Breast epithelium (tissue), 4 donors: ENCODE measurements at places on chromosomes 2 and 18.

GRCh38 chr18:26470011-26470637 is 78.2 kb downstream of the KCTD1 start:
- no peak overlapping the region for H3K4me3 ChIP-seq
- H3K4me1 ChIP-seq, result no peaks in the 10 kb centered on the region
- H3K27ac ChIP-seq, result no peak overlapping the region
- no peaks in the 10 kb centered on the region for H3K27me3 ChIP-seq
- no peaks in the 10 kb centered on the region for H3K36me3 ChIP-seq

DNA sequence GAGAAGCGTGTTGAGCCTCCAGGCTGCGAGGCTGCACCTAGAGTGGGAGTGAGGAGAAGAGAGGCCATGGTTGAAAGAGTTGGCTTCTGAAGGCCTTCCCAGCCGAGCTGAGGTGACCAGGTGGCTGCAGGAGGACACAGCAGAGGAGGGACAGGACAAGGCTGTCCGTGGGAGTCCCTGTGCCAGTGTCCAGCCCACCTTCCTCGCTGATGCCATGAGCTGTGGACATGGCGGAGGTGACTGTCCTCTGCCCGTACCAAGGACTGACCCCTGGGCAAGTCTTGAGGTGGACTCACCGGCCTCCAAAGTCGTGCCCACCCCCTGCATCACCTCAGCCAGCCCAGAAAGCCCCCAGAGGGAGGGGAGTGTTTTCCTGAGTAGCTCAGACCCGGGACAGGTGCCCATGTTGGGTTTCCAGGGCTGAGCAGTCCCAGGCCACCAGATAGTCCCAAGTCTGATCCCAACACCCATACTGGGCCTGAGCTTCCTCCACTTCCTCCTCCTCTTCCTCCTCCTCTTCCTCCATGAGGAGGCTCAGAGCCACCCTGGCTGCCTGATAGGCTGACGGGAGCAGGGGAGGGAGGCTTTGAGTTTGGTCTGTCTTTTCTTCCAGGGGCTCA is 43.0 kb upstream of the FOSL2 start:
- H3K27me3 ChIP-seq, result no peaks in the 10 kb centered on the region
- no peak overlapping the region for H3K4me3 ChIP-seq
- DNase-seq, result no peak
- H3K27ac ChIP-seq, result no peak overlapping the region

DNA sequence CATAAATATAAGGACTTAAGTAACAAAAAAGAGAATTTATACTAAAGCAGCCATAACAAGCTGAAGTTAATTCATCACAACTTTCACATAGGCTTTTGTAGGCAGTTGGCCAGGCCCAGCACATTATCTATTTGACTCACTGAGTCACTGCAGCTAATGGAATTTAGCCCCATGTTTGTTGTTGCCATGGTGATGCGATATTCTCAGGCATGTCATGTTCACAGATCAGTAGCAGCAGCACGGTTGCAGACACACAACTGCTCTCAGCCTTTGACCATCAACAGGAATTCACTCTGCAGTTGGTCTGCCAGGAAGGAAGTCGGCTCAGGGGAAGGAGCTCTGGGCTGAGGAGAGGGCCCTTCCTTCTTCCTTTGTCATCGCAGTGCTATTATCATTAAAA is 639.8 kb downstream of the TMEM182 start:
- no peaks in the 10 kb centered on the region for H3K36me3 ChIP-seq
- H3K4me3 ChIP-seq, result no peak overlapping the region
- H3K27ac ChIP-seq, result no peak overlapping the region
- no peaks in the 10 kb centered on the region for H3K4me1 ChIP-seq

DNA sequence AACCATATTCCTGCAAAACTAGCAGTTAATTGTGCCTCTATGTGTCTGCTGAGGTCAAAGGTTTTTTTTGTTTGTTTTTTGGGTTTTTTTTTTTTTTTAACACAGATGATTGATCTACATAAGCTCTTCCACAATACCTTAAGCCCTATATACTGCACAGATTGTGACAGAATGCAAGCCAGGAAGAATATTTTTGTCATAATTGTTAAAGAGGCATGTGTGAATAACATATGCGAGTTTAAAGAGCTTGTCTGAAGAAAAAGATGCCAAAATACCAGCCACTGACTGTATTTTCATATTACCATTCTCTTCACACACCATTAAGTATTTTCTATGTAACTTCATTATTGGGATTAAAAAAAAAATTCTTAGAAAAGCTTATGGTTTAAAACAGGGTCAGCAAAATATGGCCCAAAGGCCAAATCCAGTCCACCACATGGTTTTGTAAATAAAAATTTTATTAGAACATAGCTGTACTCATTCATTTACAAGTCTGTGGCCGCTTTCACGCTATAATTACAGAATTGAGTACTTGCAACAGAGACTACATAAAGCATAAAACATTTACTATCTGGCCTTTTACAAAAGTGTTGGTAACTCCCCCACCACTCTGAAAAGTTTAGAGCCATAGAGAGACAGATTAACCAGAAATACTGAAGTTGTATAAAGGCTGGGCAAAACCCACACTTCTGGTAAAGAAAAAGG is 89.9 kb downstream of the TRIP12 start:
- no peaks in the 10 kb centered on the region for H3K36me3 ChIP-seq
- H3K4me3 ChIP-seq, result no peak overlapping the region
- H3K4me1 ChIP-seq, result no peaks in the 10 kb centered on the region
- no peak for DNase-seq

- no peak overlapping the region for H3K4me3 ChIP-seq
- no peaks in the 10 kb centered on the region for H3K27me3 ChIP-seq
- no peaks in the 10 kb centered on the region for H3K36me3 ChIP-seq
- DNase-seq, result no peak
- H3K4me1 ChIP-seq, result no peaks in the 10 kb centered on the region
These were observed 166.5 kb downstream of the SLC8A1 start for GRCh38 chr2:40285391-40285790.

- peaks cover 4% of the 10 kb centered on the region for H3K4me1 ChIP-seq
- no peak overlapping the region for H3K4me3 ChIP-seq
- no peaks in the 10 kb centered on the region for H3K27me3 ChIP-seq
- DNase-seq, result no peak
- no peaks in the 10 kb centered on the region for H3K36me3 ChIP-seq
These were observed 933 bp upstream of the ADNP2 start for GRCh38 chr18:80108121-80108536.

DNA sequence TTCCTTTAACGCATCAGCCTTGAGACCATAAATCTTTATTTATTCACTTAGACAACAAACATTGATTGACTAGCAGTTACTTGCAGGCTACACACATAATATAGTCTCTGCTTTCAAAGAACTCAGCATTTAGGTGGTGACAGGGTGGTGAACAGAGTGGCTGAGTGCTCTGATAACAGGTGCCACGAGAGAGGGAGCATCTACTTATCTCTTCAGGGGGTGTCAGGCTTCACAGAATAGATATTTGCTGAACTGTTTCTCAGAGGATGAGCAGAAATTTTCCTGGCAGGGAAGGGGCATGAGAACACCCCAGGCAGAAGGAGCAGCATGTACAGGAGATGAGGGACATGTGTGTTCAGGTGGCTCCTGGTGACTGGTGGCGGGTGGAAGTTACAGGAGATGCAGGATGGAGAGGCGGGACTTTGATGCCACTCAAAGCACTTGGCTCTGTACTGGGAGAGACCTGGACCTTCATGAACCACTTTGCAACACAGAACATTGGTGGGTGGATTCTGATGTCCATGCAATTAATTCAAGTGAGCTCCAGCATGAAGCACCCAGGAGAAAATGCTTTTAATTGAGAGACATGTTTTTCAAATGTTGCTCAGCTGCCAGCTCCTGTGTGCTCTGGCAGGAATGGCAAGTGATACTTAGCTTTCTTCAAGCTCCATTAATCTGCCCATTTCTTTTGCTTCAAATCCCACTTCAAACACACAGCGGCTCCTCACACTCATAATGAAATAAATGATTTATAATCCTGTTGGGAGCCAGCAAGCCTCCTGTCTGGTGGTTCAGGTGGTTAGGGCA is 248.9 kb downstream of the MYCN start:
- DNase-seq, result no peak
- H3K36me3 ChIP-seq, result no peaks in the 10 kb centered on the region
- no peaks in the 10 kb centered on the region for H3K4me1 ChIP-seq
- no peaks in the 10 kb centered on the region for H3K27me3 ChIP-seq

DNA sequence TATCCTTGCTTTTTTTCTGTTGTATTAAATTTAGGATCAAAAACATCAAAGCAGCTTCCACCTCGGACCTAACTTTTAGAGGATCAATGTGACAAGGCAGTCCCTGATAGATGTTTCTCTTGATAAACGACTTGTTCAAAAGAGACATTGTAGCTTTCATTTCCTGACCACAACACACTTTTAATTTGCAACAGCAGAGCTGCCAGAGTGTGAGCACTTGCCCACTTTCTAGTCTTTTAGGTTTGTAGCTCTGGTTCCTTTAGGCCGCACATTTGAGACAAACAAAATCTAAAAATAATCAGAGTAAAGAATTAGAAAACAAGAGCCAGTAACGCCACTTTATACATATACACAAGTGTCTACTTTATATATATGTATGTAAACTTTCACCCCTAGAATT is 3.1 kb downstream of the FIGN start:
- H3K4me3 ChIP-seq, result peak overlapping the region; percentile 69
- no peaks in the 10 kb centered on the region for H3K36me3 ChIP-seq
- DNase-seq, result no peak
- peaks cover 4% of the 10 kb centered on the region for H3K4me1 ChIP-seq

- no peaks in the 10 kb centered on the region for H3K36me3 ChIP-seq
- H3K27ac ChIP-seq, result no peak overlapping the region
- no peaks in the 10 kb centered on the region for H3K27me3 ChIP-seq
- no peaks in the 10 kb centered on the region for H3K4me1 ChIP-seq
- no peak for DNase-seq
- no peak overlapping the region for H3K4me3 ChIP-seq
These were observed 75.8 kb downstream of the DGKD start for GRCh38 chr2:233430081-233430480.

GRCh38 chr2:231573096-231573495 is 19.6 kb upstream of the TEX44 start:
- DNase-seq, result no peak
- no peaks in the 10 kb centered on the region for H3K27me3 ChIP-seq
- no peaks in the 10 kb centered on the region for H3K4me1 ChIP-seq
- no peak overlapping the region for H3K4me3 ChIP-seq

- no peaks in the 10 kb centered on the region for H3K27me3 ChIP-seq
- H3K27ac ChIP-seq, result no peak overlapping the region
- no peaks in the 10 kb centered on the region for H3K4me1 ChIP-seq
These were observed 68.2 kb upstream of the HPCAL1 start for GRCh38 chr2:10234409-10235094.

GRCh38 chr18:46920653-46921052 is 3.3 kb downstream of the KATNAL2 start:
- H3K4me1 ChIP-seq, result no peaks in the 10 kb centered on the region
- H3K36me3 ChIP-seq, result no peaks in the 10 kb centered on the region
- H3K27me3 ChIP-seq, result no peaks in the 10 kb centered on the region
- H3K4me3 ChIP-seq, result no peak overlapping the region

GRCh38 chr2:33212151-33212550 is 264.3 kb upstream of the RASGRP3 start:
- H3K27me3 ChIP-seq, result no peaks in the 10 kb centered on the region
- H3K27ac ChIP-seq, result no peak overlapping the region

GRCh38 chr2:104033399-104033798 is 820.5 kb upstream of the POU3F3 start:
- no peak overlapping the region for H3K27ac ChIP-seq
- no peak for DNase-seq
- no peak overlapping the region for H3K4me3 ChIP-seq
- no peaks in the 10 kb centered on the region for H3K36me3 ChIP-seq

- H3K36me3 ChIP-seq, result no peaks in the 10 kb centered on the region
- DNase-seq, result no peak
- no peak overlapping the region for H3K4me3 ChIP-seq
- H3K4me1 ChIP-seq, result no peaks in the 10 kb centered on the region
- H3K27ac ChIP-seq, result no peak overlapping the region
- no peaks in the 10 kb centered on the region for H3K27me3 ChIP-seq
These were observed 311.9 kb downstream of the MYCN start for GRCh38 chr2:16252251-16252650.

DNA sequence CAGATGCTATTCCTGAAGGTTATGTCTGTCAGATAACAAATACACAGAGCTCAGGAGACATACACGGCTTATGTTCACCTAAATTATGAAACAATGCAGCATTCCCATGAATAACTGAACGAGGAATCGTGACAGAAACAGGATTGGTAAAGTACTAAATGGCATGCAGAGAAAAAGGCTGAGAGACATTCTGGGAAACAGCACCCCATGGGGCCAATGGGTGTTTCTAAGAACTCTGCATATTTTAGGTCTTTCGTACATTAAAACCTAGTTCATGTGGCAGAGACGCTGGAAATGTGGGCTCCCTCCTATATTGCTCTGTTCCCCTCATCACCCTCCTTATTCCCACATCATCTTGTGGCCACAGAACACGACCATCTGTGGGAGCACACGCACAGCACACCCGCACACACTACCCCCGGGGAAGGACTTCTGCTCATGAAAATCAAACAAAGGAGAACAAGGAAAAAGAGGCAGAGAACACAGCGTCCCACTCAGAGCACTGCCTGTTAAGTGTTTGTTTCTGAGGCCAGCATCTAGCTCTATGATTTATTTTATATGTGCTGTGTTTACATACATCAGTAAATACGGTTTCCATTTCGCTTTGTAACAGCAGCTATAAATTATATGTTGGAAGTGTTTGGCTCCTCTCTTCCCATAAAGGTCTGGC is 143.6 kb downstream of the AFF3 start:
- H3K4me3 ChIP-seq, result no peak overlapping the region
- no peak overlapping the region for H3K27ac ChIP-seq
- no peaks in the 10 kb centered on the region for H3K36me3 ChIP-seq
- DNase-seq, result no peak

DNA sequence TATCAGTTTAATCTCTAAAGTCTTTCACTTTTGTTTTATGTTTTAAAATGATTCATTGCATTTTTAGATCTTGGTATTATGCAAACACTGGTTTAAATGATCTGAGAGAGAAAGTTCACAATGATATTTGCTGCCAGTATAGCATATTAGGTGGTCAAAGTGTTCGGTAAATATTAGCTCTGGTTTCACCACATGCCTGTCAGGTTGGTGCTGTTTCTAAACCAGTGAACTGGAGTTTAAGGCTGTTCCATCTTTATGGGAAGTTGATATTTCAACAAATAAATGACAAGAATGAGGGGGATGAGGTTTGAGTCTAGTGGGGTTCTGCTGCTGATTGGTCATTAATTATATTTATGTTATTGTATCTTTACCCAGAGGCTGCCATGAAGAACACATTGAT is 436.4 kb downstream of the DCDC2C start:
- H3K4me3 ChIP-seq, result no peak overlapping the region
- no peaks in the 10 kb centered on the region for H3K36me3 ChIP-seq
- no peak overlapping the region for H3K27ac ChIP-seq
- H3K27me3 ChIP-seq, result no peaks in the 10 kb centered on the region
- H3K4me1 ChIP-seq, result no peaks in the 10 kb centered on the region

DNA sequence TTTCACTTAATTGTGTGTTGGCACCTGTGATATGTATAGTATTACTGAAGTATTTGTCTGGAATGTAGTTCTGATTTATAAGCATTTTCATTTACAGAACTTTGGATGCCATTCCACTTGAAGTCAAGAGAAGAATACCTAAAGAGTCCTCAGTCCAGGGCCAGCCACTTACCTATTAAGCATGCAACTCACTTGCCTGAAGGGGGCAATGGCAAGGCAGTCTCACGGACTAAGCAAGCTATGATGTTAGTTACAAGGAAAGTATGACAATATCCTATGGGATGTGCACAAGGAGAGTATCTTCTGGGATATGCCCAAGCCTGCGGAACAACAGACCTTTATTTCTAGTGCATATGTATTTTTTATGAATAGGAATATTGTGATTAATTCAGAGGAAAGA is 369.4 kb upstream of the GCFC2 start:
- no peak overlapping the region for H3K4me3 ChIP-seq
- DNase-seq, result no peak
- H3K27ac ChIP-seq, result no peak overlapping the region
- no peaks in the 10 kb centered on the region for H3K27me3 ChIP-seq

GRCh38 chr2:236795861-236796219 is 226.2 kb downstream of the ACKR3 start:
- no peak overlapping the region for H3K27ac ChIP-seq
- H3K27me3 ChIP-seq, result no peaks in the 10 kb centered on the region
- H3K36me3 ChIP-seq, result no peaks in the 10 kb centered on the region
- H3K4me1 ChIP-seq, result no peaks in the 10 kb centered on the region
